Fibroblast of skin of abdomen (primary cell): ENCODE measurements at places on chromosomes 12 and 14.

DNA sequence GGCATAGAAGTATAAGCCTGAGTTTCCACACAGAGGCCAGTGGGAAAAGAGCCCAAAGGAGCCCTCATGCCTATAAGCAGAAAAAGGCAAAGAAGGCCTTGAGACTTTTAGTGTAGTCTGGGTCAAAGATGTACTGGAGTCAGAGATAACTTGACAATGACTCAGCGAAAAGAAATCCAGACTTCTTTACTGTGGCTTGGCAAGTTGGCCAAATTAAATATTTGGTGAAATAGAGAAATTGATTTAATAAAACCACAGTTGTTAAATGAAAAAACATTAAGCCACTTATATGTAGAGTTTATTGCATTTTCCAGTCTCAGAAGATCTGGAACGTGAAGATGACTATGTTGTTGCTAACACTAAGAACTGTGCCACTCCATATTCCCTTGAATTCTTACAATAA is 105.1 kb downstream of the TMTC3 start:
- DNase-seq, result peak; percentile 95

DNA sequence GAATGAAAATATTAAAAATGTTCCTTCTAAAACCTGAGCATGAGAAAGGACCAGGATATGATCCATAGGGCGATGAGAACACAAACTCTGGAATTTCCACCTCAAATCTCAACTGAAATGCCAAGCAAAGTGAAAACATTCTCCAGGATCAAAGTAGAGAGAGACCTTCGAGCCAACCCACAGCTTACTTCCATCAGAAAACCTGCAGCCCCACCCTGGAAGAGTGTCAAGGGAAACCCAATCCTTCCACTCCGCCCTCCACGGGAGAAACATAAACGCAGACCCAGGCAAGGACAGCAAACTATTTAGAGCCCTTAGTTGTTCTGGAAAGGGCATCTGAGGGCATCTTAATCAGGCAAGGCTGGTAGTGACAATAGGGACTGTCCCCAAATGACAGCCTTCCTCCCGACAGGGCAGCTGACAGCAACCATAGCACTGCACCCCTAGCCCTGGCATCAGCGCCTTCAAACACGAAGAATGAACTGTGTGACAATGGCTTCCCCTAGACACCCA is 21.8 kb downstream of the SLC15A4 start:
- DNase-seq, result peak; percentile 41

DNA sequence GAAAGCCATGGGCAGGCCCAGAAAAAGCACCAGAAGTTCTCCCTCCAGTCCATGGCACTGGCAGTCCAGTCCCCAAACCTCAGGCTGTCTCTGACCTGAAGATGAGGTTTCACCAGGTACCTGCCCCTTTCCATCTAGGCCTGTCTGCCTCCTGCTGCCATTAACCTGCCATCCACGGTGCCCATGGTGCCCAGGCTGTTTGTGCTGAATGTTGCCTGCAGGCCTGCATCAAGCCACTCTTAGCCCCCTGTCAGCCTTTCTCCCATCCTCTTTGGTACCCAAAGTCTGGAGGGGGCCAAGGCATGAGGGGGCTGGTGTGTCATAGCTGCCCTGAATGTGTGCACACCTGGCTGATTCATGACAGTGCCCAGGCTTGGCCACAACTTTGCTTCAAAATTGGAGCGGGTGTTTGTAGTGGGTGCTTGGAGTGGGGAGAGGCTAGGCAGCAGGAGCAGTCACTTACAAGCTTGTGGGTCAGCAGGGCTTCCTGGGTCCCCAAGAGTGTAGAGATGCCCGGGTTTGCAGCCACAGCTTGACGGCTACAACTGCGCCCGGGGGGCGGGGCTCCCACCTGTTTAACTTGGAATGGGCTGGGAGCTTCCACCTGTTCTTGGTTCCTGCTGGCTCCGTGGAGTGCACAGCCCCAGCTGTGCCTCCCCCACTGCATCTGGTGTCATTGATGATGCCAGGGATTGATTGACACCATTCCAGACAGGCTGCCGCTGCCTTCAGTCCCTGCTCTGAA is 88.5 kb downstream of the GPHN start:
- DNase-seq, result no peak

GRCh38 chr14:54796961-54797360 is 105.7 kb downstream of the GCH1 start:
- DNase-seq, result peak; percentile 87

DNA sequence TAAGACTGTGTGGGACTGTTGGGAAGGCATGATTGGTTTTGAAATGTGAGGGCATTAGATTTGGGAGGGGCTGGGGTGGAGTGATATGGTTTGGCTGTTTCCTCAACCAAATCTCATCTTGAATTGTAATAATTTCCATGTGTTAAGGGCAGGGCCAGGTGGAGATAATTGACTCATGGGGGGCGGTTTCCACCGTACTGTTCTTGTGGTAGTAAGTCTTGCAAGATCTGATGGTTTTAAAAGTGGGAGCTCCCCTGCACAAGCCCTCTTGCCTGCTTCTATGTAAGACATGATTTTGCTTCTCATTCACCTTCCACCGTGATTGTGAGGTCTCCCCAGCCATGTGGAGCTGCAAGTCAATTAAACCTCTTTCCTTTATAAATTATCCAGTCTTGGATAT is 76.6 kb upstream of the PPFIA2 start:
- no peak for DNase-seq

- DNase-seq, result no peak
These were observed 84.6 kb downstream of the MAPKAPK5 start for GRCh38 chr12:111926631-111927030.

GRCh38 chr12:46555406-46555852 is 182.9 kb upstream of the SLC38A2 start:
- peak; percentile 92 for DNase-seq

GRCh38 chr12:115155665-115156645 is 472.0 kb upstream of the TBX3 start:
- peak; percentile 100 for DNase-seq

DNA sequence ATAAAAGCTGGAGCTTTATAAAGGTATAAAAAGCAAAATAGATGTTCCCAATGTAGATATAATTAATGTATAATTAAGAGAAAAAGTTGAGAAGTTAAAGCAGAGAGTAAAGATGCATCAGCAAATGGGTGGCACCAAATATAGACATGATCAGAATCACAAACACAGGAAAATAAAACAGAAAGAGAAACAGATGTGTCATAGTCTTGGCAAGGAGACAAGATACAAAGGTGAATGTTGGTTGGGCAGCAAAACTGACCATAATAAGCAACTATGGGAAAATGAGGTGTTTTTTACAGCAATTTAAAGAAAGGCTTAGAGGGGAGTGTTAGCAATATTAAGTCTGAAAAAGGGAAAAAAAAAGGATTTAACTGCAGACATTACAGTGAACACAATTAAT is 135.4 kb upstream of the CLEC14A start:
- peak; percentile 27 for DNase-seq

GRCh38 chr12:6701078-6701768 is 608 bp upstream of the PIANP start:
- no peak for DNase-seq

DNA sequence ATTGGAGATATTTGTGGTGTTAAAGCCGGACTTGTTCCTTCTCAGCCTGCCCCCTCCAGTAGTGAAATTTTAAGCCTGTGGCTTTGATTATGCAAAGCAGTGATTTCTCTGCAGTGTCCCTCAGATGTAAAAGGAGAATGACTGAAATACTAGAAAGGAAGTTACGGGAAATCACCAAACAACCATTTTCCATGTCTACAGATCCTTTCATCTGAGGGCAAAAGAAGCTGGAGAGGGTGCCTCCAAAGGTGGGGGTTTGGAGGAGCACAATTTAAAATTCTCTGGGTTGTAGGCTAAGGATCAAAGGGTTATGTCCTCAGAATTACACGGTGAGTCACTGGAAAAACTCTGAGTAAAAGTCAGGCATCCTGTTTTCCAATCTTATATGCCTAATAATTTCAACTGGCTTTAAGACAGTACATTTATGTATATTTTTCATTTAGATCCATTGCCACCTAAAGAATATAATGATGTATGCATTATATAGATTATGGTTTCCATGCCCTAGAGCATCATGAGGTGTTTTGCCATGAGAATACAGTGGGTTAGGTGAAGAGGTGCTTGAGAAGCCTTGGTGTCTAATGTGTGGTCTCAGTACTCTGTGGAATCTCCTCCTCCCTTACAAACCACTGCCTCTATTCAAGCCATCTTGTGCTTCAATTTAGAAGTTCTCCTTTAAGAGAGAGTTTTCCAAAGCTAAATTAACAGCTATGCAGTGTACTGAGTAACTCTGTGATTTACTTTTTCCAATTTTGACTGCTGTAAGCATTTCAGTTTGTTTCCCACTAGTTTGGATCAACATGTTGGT is 362.1 kb downstream of the RAD51B start:
- peak; percentile 44 for DNase-seq

GRCh38 chr14:29928117-29928640 is 532 bp upstream of the PRKD1 start:
- peak; percentile 2 for DNase-seq

DNA sequence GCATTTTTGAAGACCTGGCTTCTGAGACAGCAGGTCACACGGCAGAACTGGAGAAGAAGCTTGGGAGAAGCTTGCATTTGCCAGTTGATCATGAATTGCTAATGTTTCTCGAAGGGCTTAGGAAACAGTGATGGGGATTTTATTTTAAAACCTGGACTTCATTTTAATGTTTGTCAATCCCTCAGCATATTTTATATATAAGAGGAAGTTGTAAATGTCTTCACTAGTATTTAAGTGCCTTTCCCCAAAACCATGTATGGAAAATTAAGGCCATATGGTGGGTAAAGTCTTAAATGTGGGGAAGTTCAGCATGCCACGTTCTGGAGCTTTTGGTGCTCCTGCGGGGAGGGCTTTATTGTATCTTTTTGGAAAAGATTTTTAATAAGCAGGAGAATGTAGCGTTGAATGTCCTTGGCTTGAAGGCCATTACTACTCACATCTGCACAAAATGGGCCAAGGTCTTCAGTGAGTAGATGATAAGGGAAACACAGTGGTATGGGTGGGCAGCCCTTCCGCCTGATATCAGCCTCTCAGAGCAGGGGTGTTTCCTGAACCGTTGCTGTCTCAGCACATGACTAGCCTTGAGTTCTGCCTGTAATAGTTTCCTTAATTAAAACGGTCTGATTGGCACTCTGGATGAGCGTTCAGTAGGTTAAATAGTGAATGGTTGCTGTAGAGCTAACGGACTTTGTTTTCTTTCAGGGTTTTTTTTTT is 511.4 kb downstream of the PCNX1 start:
- peak; percentile 74 for DNase-seq

DNA sequence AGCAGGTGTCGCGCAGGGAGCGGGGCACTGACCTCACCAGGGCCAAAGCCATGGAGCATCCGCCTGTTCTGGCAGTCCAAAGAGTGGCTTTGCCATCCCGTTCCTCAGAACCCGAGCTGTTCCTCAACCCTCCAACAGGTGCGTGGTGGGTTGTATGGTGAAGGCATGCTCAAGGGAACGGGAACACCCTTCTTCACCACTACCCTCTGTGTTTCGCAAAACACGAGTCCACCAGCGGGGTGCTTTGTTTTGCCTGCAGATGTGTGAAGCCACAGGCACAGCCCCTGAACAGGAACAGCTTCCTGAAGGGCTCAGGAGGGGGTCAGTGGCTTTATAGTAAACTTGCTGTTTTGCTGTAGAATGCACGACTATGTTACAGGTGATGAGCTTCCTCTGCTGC is 52.7 kb downstream of the SMOC1 start:
- no peak for DNase-seq

- DNase-seq, result no peak
These were observed 11.7 kb upstream of the SLC17A8 start for GRCh38 chr12:100345020-100345767.

DNA sequence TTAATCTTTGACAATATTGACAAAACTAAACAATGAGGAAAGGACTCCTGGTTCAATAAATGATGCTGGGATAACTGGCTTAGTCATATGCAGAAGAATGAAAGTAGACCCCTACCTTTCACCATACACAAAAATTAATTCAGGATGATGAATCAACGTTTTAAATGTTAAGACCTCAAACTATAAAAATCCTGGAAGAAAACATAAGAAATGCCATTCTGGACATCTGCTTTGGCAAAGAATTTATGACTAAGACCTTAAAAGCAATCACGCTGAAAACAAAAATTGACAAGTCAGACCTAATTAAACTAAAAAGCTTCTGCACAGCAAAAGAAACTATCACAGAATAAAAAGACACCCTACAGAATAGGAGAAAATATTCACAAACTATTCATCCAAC is 97.4 kb downstream of the LMNTD1 start:
- DNase-seq, result peak; percentile 46

GRCh38 chr14:81837304-81837703 is 303.7 kb upstream of the SEL1L start:
- no peak for DNase-seq

- DNase-seq, result no peak
These were observed 40.9 kb upstream of the TOMM20L start for GRCh38 chr14:58354808-58355207.

- DNase-seq, result no peak
These were observed 84.9 kb downstream of the BCL11B start for GRCh38 chr14:99186956-99187690.

GRCh38 chr12:122079033-122079531 is 526 bp downstream of the MLXIP start:
- no peak for DNase-seq

- DNase-seq, result no peak
These were observed 3.2 kb downstream of the RNASE1 start for GRCh38 chr14:20799456-20799891.

DNA sequence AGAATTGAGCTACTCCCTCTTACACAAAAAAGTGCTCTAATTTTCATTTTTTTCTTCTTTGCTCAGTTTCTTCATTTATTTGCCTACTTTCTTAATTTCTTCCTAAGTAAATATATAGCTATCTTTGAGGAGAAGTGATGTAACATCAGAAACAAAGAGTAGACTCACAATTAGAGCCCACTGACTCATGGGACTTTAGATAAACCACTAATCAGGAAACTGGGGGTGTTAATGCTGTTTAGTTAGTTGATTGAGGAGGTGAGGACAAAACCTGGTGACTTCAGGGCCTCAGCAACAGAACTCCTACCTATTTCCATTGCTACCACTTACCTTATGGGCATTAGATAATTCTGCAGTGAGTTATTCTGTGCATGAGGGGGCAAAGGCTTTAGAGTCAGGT is 151.7 kb downstream of the MON2 start:
- DNase-seq, result no peak

GRCh38 chr12:6324936-6325750 is 14.7 kb downstream of the PLEKHG6 start:
- no peak for DNase-seq

DNA sequence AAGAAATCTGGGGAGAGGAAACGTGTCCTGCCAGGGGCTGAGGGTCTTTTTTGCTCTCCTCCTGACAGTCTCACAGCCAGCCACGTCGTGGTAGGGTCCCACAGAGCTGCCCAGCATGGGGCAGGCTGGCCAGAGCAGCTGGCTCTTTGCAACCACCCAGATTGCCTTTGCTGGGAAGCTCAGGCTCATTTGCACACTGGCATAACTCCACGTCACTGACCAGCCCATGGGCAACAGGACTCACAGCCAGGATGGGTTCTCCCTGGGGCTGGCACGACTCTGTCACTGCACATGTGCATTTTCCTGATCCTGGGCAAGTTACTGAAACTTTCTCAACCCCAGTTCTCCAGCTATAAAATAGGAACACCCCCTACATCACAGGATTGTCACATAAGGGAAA is 242.2 kb downstream of the DPF3 start:
- no peak for DNase-seq

- peak; percentile 43 for DNase-seq
These were observed 266.3 kb downstream of the ZFP36L1 start for GRCh38 chr14:68526512-68527091.
